ENCODE measurements at places on chromosomes 7 and 10. TPM values are rescaled to one million over a fixed set of nuclear protein-coding genes. Genes with fewer than 3 reads are reported as not detected.

The ADGRA1 gene
- total RNA-seq: not detected

The CYP2E1 gene
- 2.9 TPM for total RNA-seq

The SPDYE2B gene
- total RNA-seq: not detected

The IDI2 gene
- not detected for total RNA-seq

The SEMA3E gene
- not detected for total RNA-seq

The JCAD gene
- 0.43 TPM for total RNA-seq

The SEMA4G gene
- 0.53 TPM for total RNA-seq

The OPALIN gene
- total RNA-seq: not detected

The UTF1 gene
- 0.31 TPM for total RNA-seq

The PRF1 gene
- 1,641 TPM for total RNA-seq

The AKR1C8 gene
- total RNA-seq: 4.1 TPM

The ARMC3 gene
- 0.65 TPM for total RNA-seq

The GPC2 gene
- 2.3 TPM for total RNA-seq

DNA sequence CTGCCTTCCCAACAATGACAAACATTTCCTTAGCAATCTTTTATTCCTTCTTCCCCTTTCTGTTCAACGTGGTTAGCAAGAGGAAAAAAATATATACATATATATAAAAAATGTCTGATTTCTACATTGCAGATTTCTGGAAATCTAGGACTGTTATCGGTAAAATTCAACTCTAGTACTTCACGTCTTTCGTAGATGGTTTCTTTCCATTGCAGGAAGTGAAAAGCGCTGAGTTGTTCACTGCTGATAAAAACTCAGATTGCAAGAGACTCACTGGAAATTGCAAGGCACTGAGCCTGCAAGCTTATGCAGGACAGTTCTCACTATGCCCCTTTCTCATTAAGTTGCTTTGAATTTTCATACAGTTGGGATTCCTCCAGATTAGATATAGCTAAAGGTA, 23.9 kb downstream of the KIN start:
- DNase-seq: no peak

GRCh38 chr10:15459218-15459617, 88.1 kb upstream of the FAM171A1 start:
- no peak for DNase-seq

- DNase-seq: no peak
Measured at GRCh38 chr7:75798770-75799169, 14.8 kb downstream of the CCL24 start.

DNA sequence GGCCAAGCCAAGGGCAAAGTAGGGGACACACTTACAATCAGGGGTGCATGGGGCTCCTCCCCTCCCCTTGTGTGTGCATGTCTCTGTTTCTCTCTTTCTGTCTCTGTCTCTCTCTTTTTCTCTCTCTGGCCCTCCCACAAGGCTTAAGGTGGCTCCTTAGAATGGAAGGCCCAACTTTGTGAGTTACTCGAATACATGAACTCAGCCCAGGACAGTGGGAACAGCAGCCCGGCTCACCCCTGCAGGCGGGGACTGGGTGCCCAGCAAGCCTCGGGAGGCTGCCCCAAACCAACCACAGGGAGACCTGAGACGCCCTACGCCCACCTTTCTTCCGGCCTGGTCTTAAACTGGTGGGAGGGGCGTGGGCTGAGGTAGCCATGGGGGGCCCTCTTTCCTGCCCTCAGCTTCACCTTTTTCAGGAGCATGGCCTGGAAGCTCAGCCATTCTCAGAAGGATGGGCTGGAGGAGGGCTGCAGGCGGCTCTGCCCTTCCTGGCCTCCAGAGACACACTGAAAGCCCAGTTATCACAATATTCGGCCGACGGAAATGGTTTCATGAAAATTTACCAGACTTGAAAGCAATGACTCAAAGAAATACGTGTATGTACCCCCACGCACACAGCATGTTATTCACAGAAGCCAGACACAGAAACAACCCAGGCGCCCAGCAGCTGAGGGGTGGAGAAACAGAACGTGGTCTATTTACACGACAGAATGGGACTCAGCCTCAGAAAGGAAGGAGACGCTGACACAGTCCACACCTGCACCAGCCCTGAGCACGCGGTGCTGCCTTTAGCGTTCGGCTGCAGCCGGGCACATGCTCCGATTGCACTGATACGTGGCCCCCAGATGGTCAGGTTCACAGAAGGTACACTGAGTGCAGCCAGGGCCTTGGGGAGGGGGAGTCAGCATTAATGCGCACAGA, 229.5 kb downstream of the PTPRN2 start:
- DNase-seq: no peak

- DNase-seq: no peak
Measured at GRCh38 chr10:10418387-10418786, 599.3 kb upstream of the CELF2 start.

DNA sequence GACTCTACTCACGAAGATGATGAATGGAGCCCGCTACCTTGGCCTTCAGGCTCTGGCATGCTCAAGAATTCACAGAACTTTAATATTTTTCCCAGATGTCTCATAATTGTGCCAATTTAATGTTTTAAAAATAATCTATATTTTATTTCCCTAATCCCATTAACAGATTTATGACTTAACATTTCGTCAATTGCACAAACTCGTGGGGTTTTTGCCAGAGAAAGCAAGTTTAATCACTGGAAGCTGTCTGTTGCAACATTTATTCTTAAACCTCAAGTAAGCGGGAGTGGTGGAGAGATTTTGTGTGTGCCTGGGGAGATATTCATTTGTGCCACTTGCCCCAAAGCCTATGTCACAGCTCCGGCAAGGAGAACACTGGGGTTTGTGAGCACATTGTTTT, 117.9 kb downstream of the TEX36 start:
- no peak for DNase-seq

- peak; percentile 24 for DNase-seq
Measured at GRCh38 chr10:25226775-25227682, 52.2 kb downstream of the GPR158 start.

DNA sequence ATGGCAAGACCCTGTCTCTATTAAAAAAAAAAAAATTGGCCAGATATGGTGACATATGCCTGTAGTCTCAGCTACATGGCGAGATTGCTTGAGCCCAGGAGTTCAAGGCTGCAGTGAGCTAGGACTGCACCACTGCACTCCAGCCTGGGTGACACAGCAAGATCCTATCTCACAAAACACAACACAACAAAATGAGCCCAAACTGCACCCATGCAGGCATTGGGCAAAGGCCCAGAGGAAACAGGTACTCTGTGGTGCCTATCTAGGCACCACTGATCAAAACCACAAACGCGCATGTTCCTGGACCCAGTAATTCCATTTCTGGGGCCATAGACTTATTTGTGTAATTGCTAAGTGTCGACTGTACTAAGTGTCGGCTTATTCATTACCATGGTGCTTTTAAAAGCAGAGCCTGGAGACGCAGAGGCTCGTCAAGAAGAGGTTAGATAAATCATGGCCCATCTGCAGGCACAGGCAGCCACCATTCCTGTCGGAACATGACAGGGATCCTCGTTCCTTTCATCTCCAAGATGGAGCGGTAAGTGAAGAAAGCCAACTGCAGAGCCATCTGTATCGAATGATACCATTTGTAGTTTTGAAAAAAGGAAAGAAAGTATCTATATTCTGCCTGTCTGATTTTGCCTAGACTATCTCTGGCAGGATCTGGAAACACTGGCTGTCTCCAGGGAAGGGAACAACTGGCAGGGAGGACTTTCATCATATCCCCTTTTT, 160.4 kb upstream of the RHEB start:
- no peak for DNase-seq

- no peak for DNase-seq
Measured at GRCh38 chr7:95808396-95808795, 36.0 kb downstream of the DYNC1I1 start.

DNA sequence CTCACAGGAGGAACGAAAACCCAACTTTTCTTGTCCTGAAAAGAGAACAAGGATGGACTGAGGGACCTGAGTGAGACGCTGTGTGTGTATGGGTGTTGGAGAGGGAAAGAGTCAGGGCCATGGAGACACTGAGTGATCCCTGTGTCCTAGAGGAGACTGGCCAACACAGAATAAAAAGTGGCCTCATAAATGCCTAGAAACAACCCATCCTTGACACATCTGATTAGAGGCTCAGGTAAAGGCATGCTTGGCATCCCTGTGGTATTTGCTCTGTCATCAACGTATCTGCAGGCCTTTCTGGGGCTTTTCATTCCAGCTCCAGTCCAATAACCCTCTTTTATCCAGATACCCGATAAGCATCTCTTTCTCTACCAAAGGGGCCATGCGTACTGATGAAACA, 86.3 kb downstream of the FGFR2 start:
- DNase-seq: no peak

GRCh38 chr10:79923145-79923544, 25.8 kb downstream of the SFTPD start:
- DNase-seq: no peak

DNA sequence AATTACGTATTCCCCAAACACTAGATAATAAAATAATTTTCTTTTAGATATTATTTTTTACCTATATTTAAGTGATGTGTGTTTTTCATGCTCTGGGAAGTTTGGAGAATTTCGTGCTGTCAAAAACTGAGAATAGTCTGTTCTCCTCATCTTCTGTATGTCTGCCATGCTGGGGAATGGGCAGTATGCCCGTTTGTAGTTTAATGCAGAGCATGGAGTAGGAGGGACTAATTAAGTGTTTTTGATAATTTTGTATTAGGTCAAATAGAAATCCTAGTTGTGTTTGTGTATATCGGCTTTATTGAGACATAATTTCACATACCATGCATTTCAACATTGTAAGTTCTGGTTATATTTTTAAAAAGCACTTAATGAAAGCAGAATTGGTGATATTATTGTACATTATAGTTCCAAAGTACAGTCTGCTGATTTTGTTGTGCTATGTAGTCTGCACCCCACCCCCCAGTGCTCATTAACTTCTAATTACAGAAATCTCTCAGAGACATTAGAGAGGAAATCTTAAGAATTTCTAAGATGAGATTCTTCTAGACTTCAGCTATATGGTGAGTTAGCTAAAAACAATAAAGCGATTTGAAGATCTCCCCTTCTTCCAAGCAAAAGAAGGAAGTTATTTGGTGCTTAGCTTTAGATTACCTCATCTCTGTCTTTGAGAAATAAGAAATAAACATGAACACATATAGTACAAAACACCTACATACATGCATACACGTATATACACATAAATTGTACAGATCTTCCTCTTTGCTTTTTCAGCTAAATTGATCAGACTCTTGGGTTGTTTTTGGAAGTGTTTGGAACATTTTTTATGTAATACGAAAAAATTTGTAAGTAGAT, 22.2 kb downstream of the ZRANB1 start:
- no peak for DNase-seq

DNA sequence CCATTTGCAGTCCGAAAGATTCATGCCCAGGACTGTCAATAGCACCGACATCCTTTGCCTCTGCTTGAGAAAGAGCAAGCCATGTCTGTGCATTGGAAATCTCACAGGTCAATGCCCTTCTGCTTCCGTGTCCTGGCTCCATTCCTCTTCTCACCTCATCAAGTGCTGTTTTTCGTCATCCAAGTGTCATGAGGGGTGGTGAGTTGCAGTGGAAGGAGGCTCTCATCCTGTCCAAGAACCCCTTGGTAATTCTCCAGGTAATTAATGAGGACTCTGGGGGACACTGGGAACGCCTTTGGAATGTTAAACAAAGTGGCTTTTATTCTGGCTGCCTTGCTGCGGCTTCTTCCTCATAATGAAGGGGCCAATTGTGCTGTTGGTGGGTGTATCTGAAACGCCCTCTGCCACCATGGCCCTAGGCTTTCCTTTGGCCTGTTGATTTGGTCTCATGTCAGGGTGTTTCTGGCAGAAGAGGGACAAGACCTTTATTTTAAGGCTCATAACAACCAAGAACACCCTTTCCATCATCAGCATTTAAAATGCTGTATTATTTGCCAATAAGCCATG, 57.7 kb downstream of the PPP1R3C start:
- no peak for DNase-seq

- DNase-seq: peak; percentile 65
Measured at GRCh38 chr7:28062197-28062991, 118.2 kb downstream of the JAZF1 start.

DNA sequence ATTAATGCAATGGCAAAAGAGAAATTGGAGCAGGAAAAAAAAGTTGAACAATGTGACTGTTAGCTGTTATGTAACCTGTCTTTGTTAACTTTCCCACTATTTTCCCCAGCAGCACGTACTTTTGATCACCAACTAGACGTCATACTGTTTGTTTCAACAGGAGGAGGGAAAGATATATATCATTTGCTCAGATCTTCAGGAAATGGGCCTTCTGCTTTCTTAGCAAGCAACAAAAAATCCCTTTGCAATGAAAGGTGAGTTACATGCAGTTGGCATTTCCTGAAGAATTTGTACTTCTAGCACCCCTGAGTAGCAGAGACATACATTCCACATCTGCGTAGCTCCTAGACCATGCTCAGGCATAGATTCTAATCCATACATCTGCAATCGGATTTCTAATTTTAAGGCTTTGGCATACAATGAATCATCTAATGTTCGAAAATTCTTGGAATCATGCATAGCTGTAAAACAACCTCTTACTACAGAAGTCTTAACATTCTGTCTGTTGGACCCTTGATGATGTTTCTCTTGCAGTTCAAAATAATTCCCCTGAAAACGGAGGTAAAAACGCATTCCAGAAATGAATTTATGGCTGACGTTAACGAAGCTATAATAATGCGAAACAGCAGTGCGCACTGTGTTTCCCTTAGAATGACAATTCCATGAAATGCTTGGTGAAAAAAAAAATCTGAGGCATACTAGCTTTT, 286.9 kb upstream of the MGMT start:
- DNase-seq: no peak

- DNase-seq: no peak
Measured at GRCh38 chr7:158355456-158356065, 232.1 kb downstream of the PTPRN2 start.

GRCh38 chr7:114922026-114922651, at the start of gene MDFIC:
Gene MDFIC, plus strand, starts transcription at chr7:114922094. Its CDS starts 940 bp downstream, at chr7:114923034.
- peak; percentile 53 for DNase-seq

GRCh38 chr7:131325179-131325840, 2.4 kb upstream of the MKLN1 start:
- DNase-seq: no peak

- DNase-seq: peak; percentile 37
Measured at GRCh38 chr7:127396184-127396583, 3.7 kb upstream of the ZNF800 start.

All from natural killer cell (primary cell).